ENCODE measurements at places on chromosomes 7 and 10.
A peak's percentile ranks its signal among the peaks of the same experiment; 100 is the strongest.

DNA sequence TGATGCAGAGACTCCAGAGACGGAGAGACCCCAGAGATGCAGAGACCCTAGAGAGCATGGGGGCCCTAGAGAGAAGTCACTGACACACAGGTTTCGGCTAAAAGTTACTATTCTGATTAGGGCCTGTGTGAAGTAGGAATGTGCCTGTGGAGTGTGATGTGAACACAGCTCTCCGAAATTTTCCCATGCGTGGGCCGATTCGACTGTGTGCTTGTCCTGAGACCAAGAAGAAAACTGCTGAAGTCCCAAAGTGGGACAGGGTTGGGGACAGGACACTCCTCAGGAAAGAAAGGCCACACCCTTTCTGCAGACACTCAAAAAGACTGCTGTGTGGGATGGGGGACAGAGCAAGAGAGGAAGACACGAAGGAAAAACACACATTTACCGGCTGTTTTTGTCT lies 533.5 kb downstream of the PTPRN2 start:
- no peak for DNase-seq

DNA sequence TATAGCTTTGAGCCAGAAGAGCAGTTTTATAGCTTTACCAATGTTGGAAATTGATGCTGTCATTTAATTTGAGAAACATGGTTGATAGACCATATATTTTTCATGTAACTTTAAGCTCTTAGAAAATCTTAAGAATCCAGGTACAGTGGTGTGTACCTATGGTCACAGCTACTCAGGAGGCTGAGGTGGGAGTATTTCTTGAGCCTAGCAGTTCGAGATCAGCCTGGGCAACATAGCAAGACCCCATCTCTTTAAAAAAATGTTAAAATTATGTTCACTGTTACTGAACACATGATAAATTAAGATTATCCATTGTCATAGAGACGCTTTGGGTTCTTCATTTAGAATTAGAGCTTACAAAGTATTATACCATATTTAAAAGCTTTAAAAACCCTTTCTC lies 18.2 kb downstream of the REEP3 start:
- no peak for DNase-seq

DNA sequence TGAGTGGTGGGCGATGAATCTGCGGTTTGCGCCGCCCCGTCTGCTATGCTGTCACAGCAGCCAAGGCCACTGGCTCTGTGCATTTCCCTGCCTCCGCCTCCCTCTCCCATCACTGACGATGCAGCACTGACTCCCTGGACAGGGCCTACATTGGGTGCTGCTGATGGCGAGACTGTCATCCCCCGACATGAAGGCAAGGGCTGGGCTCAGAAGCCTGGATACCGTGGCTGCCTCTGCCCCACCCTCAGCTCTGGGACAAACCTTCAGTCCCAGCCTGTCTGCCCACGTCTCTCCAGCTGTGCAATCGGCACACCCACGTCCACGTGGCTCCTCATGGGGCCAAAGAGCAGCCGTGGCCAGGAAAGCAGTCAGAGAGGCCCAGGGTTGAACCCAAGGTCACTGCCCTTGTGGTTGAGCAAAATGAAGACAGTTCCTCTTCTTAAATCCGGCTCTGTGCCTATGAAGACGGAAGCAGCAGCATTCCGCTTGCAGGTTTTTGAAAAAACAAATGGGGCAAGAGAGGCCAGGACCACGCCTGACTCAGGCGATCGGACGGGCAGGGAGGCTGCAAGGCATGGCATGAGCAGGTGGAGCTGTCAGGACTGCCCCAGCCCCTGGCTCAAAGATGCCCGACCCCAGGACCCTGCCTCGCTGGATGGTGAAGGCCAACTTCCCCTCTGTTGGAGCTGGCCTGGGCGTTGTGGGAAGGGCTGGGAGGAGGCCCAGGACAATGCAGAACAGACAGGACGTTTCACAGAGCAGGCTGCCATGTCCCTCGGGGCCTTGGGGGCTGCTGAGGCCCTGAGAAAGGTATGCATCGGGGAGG lies 517.5 kb downstream of the DNAJB6 start:
- DNase-seq: no peak

GRCh38 chr7:93036807-93037206 lies 81.0 kb downstream of the SAMD9 start:
- no peak for DNase-seq

DNA sequence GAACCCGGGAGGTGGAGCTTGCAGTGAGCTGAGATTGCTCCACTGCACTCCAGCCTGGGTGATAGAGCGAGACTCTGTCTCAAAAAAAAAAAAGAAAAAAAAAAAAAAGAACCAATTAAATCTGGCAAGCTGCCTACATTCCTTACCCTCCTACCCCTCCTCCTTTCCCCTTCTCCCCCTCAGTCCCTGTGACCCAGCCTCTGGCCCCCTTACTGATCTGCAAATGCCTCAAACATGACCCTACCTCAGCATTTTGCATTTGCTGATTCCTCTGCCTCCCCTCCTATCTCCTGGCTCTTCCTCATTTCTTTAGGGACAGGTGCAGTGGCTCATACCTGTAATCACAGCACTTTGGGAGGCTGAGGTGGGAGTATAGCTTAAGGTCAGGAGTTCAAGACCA lies 19.3 kb downstream of the CDHR3 start:
- DNase-seq: no peak

DNA sequence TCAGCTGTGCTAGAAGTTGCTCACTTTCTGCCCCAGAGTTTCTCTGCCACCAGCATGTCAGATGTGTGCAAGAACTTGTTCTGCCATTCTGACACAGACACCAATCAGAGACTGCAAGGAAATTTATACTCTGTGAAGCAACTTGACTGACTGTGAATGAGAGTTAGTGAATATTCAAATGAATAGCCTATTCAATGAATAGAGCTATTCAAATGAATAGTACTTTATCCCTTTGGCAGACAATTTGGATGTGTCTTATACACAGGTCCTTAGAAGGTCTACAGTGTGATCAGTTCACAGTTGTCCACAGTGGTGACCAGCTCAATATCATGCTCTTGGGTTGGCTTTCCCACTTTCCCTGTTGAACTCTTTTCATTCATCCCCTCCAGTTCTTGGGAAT lies 138.1 kb downstream of the MACC1 start:
- no peak for DNase-seq

DNA sequence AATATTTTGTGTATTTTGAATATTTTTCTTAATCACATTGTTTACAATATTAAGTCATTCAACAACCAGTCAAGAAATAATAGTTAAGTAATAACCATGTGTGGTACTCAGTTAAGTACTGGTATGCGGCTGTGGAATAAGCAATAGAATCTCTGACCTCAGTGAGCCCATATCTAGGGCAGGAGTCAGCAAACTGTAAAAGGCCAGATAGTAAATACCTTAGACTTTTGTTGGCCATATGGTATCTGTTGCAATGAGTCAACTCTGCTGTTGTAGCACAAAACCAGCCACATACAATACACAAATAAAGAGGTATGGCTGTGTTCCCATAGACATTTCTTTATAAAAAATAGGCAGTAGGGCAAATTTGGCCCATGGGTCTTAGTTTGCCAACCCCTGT lies 311.6 kb upstream of the SEMA3A start:
- peak; percentile 47 for DNase-seq

DNA sequence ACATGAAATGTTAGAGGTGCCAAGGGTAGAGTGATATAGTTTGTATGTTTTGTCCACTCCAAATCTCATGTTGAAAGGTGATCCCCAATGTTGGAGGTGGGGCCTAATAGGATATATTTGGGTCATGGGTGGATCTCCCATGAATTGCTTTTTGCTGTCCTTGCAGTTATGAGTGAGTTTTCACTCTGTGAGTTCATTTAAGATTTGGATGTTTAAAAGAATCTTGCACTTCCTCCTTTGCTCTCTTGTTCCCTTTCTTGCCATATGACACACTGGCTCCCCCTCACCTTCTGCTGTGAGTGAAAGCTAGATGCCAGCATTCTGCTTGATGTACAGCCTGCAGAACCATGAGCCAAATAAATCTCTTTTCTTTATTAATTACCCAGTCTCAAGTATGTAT lies 269.2 kb downstream of the ZWINT start:
- no peak for DNase-seq

DNA sequence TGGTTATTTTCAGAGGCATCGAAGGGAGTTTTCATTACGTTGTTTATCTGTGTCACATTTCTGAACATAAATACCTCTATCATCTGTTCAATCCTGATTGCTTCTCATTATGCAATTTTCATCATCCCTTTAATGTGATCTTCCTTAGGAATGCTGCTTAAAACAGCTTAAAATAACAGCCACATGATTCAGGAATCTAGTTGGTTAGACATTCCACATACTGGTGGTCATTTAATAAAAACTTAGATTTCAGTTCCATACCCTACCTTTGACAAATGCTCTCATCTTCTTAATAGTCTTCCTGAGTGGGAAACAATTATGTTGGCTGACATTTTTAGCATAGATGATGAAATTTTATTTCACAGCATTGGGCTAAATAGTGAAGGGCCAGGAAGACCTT lies 191.3 kb upstream of the CDCA7L start:
- DNase-seq: peak; percentile 44

DNA sequence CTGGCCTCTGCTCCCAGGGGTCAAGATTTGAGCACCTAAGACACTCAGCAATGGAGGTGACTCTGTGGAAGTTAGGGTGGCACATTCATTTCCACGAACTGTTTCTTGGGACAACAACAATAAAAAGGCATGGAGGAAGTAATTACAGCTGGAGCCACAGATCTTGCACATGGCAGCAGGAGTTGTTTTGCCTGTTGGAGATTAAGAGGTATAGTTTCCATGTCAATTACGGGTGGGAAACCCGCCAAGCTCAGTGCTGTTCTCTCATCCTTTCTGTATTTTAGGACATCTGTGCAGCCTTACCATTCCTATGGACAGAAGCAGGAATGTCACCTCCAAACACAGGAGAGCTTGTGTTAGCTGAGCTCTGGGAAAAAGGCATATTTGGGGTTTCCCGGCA lies 201.2 kb downstream of the SNX10 start:
- no peak for DNase-seq

DNA sequence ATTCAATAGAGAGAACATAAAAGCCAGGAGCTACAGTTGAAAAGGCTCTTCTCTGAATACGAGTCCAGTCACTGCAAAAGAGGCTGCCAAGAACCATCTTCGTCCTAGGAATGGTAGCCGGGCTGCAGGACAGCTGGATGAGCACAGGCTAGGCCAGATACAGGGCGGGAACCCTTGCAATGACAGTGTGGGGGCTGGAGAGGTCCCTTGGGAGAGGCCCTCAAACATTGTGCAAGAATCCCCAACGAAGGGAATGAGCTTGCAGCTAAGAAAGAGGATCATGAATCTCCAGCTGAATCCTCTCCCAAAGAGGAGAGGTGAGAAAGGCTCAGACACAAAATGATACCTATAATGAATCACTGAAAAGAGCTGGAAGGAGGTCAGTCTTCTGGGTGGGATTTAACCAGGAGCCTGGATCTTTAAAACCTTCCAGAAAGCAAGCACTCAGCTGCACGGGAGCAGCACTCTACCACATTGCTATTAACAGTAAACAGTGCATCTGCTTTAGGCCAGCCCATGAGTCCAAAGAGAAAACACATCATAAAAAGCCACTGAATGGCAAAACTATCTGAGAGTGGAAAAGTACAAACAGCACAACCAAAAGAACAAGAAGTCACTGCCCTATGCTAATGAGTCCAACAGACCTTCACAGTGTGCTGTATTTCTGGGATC lies 287.9 kb downstream of the TNS3 start:
- DNase-seq: peak; percentile 18

DNA sequence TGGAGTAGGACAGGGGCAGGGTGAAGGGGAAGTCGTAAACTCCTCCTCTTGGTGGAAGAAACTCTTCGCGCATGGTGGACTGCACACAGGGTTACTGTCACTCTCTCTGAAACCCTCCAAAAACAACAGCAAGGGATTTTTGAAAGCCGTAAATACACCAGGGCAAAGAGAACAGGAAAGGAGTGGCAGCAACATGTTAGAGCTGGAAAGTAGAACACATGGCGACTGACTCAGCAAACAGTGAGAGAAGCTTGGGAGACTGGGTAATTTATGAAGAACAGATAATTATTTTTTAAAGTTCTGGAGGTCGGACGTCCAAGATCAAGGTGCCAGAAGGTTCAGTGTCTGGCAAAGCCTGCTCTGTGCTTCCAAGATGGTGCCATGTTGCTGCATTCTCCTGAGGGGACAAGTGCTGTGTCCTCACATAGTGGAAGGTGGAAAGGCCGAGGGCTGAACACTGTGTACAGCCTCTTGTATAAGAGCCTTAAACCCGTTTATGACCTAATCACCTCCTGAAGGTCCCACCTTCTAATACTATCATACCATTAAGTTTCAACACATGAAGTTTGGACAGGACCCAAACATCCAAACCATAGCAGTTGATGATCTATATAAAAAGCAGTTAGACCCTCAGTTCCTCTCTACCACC lies 22.5 kb upstream of the C10orf53 start:
- DNase-seq: no peak

DNA sequence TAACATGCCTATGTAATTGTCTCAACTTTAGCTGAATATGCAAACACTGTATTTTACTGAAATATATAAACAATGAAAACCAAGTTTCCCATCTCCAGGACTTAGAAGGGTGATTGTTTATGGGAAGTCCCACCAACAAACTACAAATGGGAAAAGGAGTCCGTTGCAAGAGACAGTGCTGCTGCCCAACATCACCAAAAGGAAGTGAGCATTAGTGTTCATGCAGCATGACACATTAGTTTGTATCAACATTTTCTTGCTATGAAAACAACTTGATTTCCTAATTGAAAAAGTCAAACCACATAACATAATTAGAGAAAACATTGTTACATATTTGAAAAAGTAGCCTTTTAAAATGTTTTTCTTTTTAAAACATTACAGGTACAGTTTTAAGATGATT lies 138.5 kb downstream of the ZNF438 start:
- no peak for DNase-seq

- DNase-seq: no peak
Measured at GRCh38 chr7:158867214-158867984, 11.0 kb downstream of the DYNC2I1 start.

- DNase-seq: no peak
Measured at GRCh38 chr10:30349967-30350735, 1.1 kb upstream of the MTPAP start.

DNA sequence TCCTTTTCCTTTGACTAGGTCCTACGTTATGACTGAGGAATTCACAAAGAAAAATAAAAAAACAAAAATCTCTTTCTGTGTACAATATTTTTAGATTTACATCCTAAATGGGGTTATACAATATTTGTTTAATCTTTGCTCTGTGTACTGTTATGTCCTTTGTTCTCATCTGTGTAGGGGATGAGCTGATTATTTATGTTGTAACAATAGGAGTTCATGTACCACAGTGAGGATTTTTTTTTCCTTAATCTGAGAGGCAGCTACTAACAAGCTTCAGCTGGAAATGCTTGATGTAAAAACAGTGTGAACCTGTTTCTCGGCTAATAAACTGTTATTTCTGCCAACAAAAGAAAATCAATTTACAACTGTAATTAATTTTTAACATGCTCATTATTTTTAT lies 58.0 kb downstream of the ORC5 start:
- no peak for DNase-seq

DNA sequence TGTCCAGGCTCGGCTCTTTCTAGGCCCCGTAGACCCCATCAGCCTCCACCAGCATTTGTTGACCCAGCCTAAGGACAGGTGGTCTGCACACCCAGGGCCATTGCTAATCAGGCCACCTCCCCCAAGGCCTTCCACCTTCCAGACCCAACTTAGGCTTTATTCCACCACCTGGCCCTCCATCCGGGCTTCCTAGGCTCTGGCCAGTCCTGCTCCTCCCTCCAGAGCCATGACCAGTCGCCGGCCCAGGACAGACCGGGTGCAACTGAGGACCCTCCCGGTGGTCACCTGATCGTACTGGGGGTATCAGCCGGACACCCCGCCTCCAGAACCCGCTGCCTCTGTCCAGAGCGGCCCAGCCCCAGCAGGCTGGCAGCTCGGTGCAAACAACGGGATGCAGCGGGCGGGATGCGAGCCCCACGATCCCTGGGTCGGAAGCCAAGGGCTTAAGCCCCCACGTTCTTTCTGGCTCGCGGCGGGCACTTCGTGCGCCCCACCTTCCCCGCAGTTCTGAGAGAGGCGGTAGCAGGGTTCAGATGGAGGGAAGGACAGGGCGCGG lies 545 bp downstream of the NACAD start:
- no peak for DNase-seq
